ENCODE measurements at places on chromosomes 4 and X.

DNA sequence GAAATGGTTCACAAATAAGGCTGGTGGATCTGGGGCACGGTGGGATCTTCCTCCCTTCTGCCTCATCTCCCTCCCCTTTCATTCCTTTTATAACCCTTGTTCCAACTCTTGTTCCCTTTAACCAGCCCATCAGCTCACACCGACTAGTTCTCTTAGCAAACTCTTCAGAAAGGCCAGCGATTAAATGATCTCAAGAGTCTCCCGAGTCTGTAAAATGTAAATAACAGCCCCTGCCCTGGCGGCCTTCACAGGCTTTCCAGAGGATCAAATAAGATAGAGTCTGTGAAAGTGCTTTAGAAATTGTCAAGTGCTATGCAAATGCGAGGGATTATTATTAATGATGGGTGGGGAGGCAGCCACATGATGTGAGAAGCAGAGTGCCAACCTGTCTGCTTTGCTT is 27.1 kb downstream of the TSC22D3 start:
- no peak for DNase-seq

GRCh38 chrX:34900691-34901090 is 41.9 kb upstream of the FAM47B start:
- DNase-seq: no peak

GRCh38 chr4:173477016-173477415 is 53.0 kb downstream of the HAND2 start:
- no peak for DNase-seq

- DNase-seq: no peak
Observed at GRCh38 chrX:129235903-129236302, 287.4 kb downstream of the SMARCA1 start.

GRCh38 chr4:8552024-8552423 is 28.2 kb upstream of the GPR78 start:
- DNase-seq: no peak

DNA sequence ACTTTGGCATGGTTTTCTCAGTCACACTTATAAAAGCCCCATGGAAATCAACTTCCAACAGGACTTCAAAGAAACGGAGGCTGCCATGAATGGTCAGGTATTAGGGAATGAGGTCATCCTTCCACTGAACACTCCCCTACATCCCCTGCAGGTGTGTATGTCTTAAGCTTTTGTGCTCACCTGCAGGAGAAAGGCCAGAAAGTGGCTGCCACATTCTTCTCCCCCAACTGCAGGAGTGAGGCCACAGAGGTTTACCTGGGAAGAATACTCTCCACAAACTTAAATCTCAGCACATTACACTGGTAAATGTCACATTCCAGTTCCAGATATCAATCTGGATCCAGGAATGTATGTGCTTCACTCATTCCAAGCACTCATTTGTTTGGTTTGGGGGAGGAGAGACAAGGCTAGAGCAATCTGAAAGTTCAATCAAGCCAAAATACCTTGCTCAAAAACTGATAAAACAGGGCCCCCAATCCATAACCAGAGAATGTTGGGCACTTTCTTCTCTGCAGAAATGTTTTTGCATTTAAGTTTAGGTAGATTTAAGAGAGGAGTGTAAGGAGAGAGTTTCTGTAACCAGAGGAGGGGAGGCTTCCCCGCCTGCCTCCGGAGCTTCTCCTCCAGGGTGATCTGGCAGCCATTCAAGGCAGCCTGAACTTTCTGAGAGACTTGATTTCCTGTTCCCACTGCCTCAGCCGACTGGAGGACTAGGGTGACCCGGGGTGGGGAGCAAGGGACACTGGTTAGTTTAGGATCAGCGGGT is 15.4 kb downstream of the FAM9C start:
- DNase-seq: no peak

GRCh38 chrX:30150196-30150895 is 65.0 kb upstream of the MAGEB2 start:
- no peak for DNase-seq

DNA sequence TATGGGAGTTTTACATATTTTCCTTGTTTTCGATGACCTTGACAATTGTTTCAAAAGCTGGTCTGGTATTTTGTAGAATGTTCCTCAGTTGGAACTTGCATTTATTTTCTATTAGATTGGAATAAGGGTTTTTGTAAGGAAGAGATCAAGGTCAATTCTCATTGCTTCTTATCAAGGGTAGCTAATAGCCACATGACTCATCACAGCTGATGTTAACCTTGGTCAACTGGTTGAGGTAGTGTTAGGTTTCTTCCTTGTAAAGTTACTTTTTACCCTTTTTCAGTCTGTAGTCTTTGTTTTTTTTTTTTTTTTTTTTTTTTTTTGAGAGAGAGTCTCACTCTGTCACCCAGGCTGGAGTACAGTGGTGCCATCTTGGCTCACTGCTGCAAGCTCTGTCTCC is 257.2 kb downstream of the SNCA start:
- DNase-seq: no peak

DNA sequence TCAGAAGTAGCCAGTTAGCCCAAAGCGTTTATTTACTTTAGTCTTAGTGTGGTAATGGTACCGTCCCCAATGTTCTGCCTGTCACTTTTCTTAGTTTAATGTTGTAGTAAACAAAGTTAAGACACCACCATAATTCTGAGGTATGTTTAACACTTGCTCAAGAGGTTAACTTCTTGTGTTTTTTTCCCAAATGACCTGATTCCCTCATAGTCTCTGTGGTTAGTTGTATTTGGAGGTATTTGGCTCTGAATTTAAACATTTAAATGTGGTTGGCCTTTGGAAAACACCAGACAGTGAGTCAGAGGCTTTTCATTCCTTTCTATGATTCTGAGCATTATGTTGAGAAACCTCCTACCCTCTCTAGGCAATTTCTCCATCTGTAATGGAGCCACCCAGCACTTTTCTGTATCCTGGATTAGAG is 47.9 kb downstream of the CXCL1 start:
- no peak for DNase-seq

DNA sequence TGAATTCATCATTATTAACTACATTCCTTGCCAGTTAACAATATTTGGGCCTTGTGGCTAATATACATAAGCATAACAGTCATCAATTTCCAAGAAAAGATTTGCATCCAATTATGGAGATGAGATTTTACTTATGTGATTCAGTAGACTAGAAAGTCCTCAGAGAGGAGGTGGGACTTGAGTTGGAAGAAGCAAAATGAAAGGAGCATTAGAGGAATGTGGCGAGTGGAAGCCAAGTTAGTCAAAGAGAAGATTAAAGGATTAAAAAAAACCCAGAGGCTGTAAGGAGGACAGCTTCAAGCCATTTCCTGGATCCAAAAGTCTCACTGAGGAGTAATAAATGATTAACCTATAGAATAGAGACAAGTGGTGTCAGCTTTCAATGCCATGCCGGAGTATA is 1099.4 kb upstream of the IGFBP7 start:
- DNase-seq: no peak

GRCh38 chrX:12936947-12937346 is 30.5 kb downstream of the TLR8 start:
- no peak for DNase-seq

- DNase-seq: no peak
Observed at GRCh38 chr4:153146961-153147360, 57.3 kb upstream of the TRIM2 start.

GRCh38 chr4:82017680-82018079 is 356.1 kb downstream of the HNRNPD start:
- no peak for DNase-seq

GRCh38 chrX:86263526-86263925 is 115.3 kb downstream of the DACH2 start:
- no peak for DNase-seq

GRCh38 chr4:173821036-173821435 is 291.0 kb upstream of the HAND2 start:
- no peak for DNase-seq

GRCh38 chrX:38516196-38516774 is 45.1 kb upstream of the TSPAN7 start:
- DNase-seq: no peak

GRCh38 chr4:1340861-1341260 is 6.1 kb upstream of the UVSSA start:
- DNase-seq: no peak

DNA sequence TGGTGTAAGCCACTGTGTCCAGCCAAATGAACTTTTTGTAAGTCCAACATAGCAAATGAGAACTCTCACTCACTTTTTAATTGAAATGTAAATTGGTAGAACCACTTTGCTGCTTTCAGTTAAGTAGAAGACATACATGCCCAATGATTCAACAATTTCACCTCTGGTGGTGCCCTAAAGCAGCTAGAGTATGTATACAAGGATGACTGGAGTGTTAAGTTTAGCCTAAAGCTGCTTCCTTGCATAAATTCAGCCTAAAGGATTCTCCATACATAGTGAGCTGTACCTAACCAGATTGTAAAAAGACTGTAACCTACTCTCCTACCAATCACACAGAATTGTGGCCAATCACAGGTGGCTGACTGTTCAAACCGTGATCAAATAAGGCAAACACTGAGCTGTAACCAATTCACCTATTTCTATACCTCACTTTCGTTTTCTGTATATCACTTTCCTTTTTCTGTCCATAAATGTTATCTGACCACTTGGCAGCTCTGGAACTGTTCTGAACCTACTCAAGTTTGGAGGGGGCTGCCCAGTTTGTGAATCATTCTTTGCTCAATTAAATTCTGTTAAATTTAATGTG is 39.9 kb downstream of the PDS5A start:
- DNase-seq: no peak

- DNase-seq: no peak
Observed at GRCh38 chrX:41478381-41478911, 31.3 kb downstream of the NYX start.

DNA sequence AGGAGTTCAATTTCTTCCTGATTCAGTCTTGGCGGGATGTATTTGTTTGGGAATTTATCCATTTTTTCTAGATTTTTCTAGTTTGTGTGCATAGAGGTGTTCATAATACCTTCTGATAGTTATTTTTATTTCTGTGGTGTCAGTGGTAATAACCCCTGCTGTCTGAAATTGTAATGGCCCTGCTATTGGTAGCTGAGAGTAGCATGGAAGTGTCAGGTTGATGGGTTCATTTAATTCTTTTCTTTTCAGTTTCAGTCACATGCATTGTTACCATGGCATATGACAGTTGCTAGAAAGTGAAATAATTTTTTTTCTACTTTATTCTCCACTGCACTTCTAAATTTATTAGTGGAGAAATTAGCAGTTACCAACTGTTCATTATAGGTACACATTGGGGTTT is 20.7 kb downstream of the AR start:
- DNase-seq: no peak

GRCh38 chrX:24563291-24564010 is 83.7 kb downstream of the PCYT1B start:
- DNase-seq: no peak

DNA sequence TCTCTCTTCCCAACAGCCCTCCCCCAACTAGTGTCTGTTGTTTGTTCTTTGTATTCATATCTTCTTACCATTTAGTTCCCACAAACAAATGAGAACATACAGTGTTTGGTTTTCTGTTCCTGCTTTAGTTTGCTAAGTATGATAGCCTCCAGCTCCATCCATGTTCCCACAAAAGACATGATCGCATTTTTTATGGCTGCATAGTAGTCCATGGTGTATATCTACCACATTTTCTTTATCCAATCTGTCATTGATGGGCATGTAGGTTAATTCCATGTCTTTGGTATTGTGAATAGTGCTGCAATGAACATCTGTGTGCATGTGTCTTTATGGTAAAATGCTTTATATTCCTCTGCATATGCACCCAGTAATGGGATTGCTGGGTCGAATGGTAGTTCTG is 283.9 kb upstream of the FGF13 start:
- DNase-seq: no peak

DNA sequence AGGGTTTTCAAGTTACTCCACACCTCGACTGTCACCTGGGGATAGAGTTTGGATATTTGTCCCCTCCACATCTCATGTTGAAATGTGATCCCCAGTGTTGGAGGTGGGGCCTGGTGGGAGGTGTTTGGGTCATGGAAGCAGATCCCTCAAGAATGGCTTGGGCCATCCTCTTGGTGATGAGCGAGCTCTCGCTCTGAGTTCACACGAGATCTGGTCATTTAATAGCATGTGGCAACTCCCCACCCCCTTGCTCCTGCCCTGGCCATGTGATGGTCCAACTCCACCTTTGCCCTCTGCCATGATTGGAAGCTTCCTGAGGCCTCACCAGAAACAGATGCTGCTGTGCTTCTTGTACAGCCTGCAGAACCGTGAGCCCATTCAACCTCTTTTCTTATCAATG is 8.3 kb downstream of the CTAG1A start:
- no peak for DNase-seq

- no peak for DNase-seq
Observed at GRCh38 chr4:148857239-148857972, 415.2 kb upstream of the NR3C2 start.

DNA sequence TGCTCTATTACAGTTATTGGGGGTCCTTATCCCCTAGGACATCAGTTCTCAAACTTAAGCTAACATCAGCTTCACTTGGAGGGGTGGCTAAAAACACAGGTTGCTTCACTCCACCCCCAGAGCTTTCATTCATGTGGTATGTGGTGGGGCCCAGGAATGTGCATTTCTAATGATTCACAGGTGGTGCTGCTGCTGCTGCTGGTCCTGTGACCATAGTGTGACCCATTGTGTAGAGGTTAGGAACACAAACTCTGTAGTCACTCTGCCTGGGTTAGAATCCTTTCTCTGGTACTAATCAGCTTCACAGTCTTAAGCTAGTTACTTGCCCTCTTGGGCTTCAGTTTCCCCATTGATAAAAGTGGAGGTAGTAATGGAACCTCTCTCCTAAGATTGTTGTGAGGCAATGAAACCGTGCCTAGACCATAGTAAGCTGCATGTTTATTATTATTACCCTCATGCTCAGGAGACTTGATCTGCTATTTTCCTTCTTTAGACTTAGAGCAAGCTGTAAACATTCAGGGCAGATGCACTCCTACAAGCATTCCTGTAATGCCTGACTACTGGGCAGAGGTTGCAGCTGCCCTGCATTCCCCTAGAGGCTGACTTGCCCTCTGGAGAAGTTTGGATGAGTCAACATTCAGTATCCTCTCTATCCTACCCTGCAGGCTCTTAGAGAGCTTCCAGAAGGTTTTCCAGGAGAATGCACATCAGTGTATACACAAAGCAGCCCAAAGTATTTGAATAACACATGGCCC is 94.1 kb upstream of the ACSL4 start:
- no peak for DNase-seq

DNA sequence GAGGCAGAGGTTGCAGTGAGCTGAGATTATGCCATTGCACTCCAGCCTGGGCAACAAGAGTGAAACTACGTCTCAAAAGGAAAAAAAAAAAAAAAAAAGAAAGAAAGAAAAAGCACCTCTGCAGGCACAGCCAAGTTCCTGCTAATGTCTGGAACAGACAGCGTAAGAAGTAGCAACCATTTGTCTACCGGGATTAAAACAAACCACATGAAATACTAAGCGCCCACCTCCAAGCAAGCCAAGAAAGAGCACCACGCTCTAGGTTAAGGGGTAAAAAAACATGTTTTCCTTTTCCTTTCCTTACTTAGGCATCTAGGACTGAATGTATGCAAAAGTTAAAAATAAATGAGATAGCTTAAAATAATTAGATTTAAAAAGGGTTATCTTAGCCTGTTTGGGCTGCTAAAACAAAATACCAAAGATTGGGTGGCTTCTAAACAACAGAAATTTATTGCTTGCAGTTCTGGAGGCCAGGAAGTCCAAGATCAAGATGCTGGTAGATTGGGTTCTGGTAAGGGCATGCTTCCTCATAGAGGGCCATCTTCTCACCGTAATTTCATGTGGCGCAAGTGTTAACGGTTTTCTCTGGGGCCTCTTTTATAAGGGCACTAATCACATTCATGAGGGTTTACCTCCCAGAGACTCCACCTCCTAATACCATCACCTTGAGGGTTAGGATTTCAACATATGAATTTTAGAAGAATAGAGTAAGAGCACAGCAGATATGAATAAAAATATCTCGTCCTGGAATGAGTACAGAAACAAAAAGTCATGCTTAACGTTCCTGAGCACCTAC is 12.3 kb downstream of the GPC4 start:
- DNase-seq: no peak

- DNase-seq: no peak
Observed at GRCh38 chrX:34893741-34894140, 48.9 kb upstream of the FAM47B start.
